ENCODE measurements at places on chromosomes 5 and 9.

DNA sequence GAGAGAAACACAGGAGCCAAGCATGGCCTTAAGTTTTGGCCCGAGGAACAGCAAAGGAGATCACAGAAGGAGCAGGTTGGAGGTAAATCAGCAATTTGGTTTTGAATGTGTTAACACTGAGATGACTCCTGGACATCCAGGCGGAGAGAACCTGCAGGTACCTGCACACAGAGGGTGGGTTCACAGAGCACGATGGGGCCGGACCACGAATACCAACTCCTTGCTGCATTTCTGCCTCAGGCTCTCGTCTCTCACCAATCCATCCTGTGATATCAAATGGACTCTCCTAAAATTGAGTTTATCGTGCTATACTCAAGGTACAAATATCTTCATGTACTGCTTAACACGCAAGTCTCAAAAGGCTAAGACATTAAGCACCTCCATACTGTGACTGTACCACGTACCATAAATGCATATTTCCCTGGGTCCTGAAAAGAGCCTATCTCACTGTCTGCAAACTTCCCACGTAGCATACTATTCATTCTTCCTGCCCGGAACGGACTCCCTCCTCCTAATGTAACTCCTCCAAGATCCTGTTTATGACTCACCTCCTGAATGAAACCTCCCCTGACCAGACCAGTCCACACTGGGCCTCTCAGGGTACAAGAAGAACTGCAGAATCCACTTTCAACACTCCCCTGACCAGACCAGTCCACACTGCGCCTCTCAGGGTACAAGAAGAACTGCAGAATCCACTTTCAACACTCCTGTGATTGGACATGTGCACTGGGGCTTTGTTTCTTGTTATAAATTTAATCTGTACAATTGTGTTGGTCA lies 380.8 kb upstream of the RFX3 start:
- H3K27ac ChIP-seq, result no peak overlapping the region
- DNase-seq, result no peak
- peaks cover 19% of the 10 kb centered on the region for H3K4me1 ChIP-seq
- no peaks in the 10 kb centered on the region for H3K27me3 ChIP-seq
- H3K36me3 ChIP-seq, result no peaks in the 10 kb centered on the region
- no peak overlapping the region for H3K4me3 ChIP-seq

DNA sequence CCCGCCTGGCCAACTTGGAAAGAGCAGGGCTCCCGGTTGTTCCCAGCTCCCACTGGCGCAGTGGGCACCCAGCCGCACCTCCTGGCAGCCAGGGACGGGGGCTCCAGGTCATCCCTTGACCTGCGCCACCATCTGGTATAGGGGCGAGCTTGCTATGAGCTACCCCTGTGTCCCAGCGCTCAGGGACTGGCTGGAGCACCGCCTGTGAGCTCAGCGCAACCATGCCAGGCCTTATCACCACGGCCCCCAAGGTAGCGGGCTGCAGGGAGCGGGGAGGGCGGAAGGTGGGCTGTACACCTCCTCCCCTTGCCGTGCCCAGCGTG lies 15.4 kb upstream of the RASA1 start:
- no peak overlapping the region for H3K27ac ChIP-seq
- H3K36me3 ChIP-seq, result no peaks in the 10 kb centered on the region
- no peaks in the 10 kb centered on the region for H3K4me1 ChIP-seq
- H3K27me3 ChIP-seq, result no peaks in the 10 kb centered on the region
- H3K4me3 ChIP-seq, result no peak overlapping the region

DNA sequence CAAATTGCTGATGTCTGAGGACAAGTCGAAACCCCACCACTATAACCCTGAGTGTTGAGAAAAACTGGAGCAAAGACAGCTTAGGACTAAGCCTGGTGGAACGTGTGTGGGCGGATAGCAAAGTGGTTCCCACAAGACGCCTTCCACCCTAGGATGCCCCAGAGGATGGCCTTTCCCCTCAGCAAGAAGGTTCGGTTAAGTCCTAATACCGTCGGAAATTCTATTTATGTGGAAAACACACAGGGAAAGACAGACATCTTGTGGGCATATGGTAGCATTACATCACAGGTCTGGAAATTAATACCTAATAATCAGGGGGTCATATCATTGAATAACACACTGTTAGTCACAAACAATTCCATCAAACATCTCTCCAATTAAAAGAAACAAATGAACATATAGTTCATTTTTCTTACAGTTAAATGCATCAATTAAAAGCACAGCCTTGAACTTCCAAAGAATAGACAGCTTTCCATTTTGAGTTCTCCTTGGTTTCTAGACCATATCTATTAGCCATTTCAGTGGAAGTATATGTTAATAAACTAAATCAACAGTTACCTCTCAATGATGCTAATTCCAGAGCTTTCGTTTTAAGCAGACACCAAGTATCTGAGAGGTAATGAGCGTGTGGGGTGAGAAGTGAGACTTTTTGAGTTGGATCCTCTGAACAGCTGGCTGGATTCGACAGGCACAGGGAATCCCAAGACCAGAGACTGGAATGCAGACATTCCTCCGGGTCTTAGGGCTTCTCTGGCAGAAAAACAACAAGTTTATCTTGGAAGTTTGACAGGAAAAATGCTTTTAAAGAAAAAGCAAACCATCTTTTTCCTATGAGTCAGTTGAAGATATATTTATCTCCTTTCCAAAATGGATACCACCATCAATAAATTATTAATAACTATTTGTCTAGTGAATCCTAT lies 2.9 kb upstream of the ICE1 start:
- peak overlapping the region; percentile 28 for H3K4me3 ChIP-seq
- H3K27ac ChIP-seq, result peak overlapping the region; percentile 82
- H3K36me3 ChIP-seq, result no peaks in the 10 kb centered on the region
- H3K27me3 ChIP-seq, result no peaks in the 10 kb centered on the region
- peaks cover 29% of the 10 kb centered on the region for H3K4me1 ChIP-seq

DNA sequence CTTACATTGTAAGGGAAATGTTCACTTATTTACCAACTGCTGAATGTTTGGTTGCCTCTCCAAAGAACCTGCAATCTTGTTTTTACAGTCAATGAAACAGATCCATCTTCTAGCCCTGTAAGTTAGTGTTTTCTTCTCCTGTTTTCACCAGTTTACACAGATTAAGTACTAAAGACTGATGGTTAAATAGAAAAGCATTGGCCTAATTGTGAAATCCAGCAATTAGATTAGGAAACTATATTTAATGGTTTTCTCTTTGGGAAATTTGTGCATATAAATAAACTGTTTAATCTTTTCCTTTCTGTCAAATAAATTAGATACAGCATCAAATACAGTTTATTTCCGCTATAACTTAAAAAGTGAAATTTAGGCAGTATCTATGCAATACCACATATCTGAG lies 247.9 kb upstream of the MEF2C start:
- DNase-seq, result no peak
- H3K4me1 ChIP-seq, result peaks cover 12% of the 10 kb centered on the region
- no peak overlapping the region for H3K27ac ChIP-seq
- no peaks in the 10 kb centered on the region for H3K27me3 ChIP-seq
- no peak overlapping the region for H3K4me3 ChIP-seq

DNA sequence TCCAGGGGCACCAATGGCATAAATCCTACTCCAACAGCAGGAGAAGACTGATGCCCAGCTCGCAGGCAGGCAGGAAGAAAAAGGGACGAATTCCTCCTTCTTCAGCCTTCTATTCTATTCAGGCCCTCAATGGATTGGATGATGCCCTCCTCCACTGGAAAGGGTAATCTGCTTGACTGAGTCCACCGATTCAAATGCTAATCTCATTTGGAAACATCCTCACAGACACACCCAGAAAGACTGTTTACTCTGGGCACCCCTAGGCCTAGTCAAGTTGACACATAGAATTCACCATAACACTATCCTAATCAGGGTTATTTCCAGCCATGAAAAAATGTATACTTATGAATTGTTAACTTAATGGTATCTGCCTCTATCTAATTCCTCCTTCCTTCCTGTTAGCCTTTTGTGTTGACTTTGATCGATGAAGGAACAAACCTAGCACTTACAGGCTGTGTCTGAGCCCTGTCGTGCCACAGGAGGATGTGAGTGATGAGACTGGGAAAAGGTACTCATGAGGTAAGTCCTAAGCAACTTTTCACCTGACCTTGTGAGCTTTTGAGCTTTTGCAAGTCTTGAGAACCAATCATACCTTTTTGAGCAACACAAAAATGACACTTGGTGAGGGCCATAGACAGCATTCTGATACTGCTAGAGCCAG lies 36.5 kb downstream of the FOXD1 start:
- H3K4me1 ChIP-seq, result peaks cover 3% of the 10 kb centered on the region
- H3K36me3 ChIP-seq, result no peaks in the 10 kb centered on the region
- H3K27me3 ChIP-seq, result peaks cover 57% of the 10 kb centered on the region
- no peak for DNase-seq
- no peak overlapping the region for H3K27ac ChIP-seq
- H3K4me3 ChIP-seq, result no peak overlapping the region

DNA sequence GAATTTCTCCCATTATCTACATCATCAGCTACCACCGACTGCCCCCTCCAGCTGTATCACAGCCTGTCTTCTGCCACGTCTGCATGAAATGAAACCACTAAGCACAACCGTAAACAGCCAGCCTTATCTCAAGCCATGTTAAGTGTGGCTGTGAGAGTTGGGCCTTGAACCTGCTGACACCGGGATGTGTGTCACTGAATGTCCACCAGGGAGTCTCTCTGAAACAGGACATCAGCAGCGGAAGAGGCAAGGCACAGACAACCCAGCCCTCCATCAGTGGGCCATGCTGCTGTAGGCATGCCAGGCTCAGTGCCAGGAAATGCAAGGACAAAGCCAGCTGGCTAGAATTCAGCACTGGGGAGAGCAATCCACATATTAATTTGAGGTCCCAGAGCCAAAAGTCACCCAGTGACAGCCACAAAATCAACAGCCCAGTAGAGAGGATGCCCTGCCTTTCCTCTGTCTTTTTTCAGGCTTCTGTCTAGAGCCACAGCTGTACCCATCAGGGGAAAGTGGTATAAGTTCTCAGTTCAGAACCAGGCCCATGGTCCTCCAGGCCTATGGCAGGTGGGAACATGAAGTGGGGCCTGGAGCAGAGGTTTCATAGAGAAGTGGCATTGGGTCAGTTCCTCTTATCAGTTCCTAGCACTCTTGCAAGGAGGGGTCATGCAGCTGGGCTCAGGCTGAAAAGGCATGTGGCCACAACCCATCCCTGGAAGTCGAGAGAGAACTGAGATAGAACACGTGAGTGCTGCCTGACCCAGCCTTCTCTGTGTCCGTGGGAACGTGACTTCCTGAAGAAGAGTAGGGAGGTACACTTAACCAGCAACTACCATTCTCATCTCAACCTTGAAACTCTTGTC lies 199.4 kb downstream of the ESM1 start:
- DNase-seq, result no peak
- H3K27ac ChIP-seq, result no peak overlapping the region
- no peaks in the 10 kb centered on the region for H3K27me3 ChIP-seq
- no peaks in the 10 kb centered on the region for H3K36me3 ChIP-seq
- H3K4me3 ChIP-seq, result no peak overlapping the region

- H3K4me3 ChIP-seq, result no peak overlapping the region
- DNase-seq, result no peak
- no peak overlapping the region for H3K27ac ChIP-seq
- no peaks in the 10 kb centered on the region for H3K27me3 ChIP-seq
- H3K36me3 ChIP-seq, result no peaks in the 10 kb centered on the region
Measured at GRCh38 chr9:108681851-108682590, 173.8 kb downstream of the ACTL7B start.

- DNase-seq, result no peak
- H3K27ac ChIP-seq, result no peak overlapping the region
- no peaks in the 10 kb centered on the region for H3K36me3 ChIP-seq
- H3K4me3 ChIP-seq, result no peak overlapping the region
- H3K27me3 ChIP-seq, result no peaks in the 10 kb centered on the region
Measured at GRCh38 chr9:27311184-27311583, 14.2 kb upstream of the EQTN start.

DNA sequence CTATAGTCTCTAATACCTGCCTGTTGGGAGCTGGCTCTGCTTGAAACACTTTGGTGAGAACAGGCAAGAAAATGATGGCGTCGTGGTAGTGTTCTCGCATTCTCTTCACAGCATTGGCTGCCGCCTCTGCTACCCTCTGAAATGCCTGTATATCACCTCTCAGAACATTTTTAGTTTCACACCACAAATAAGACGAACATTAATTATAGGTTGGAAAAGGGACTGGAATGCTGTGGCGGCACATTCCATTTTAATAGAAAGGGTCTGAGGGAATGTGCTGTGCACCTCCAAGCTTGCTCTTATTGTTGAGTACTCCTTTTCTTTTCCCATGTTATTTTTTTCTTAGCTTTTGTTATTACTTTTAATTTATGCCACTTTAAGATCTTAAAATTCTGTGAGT lies 134.6 kb upstream of the HMHB1 start:
- peak overlapping the region; percentile 24 for H3K27ac ChIP-seq
- no peak for DNase-seq
- H3K4me1 ChIP-seq, result peaks cover 39% of the 10 kb centered on the region
- no peak overlapping the region for H3K4me3 ChIP-seq

DNA sequence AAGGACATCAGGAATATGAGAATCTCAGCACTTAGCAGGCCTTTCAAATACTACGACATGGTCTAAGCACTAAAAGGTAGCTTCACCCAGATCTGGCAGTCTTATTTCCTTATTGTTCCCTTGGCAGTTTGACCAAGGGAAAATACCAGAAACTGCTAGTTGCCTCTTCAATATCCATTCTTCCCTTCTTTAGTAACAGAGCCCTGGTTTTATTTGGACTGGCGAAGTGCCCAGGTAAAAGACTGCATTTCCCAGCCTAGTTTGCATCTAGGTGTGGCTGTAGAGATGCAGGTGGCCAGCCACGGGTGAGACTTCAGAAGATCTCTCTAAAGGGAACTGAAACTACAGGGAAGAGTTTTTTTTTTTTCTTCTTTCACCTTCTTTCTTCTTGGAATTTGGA lies 21.6 kb downstream of the DMRT2 start:
- no peaks in the 10 kb centered on the region for H3K4me1 ChIP-seq
- no peaks in the 10 kb centered on the region for H3K36me3 ChIP-seq
- no peak overlapping the region for H3K27ac ChIP-seq
- H3K27me3 ChIP-seq, result peaks cover 21% of the 10 kb centered on the region

GRCh38 chr5:181160152-181160754 lies 12.9 kb downstream of the OR2V2 start:
- H3K27ac ChIP-seq, result peak overlapping the region; percentile 76
- H3K36me3 ChIP-seq, result no peaks in the 10 kb centered on the region
- peaks cover 9% of the 10 kb centered on the region for H3K4me1 ChIP-seq
- H3K4me3 ChIP-seq, result peak overlapping the region; percentile 52
- H3K27me3 ChIP-seq, result peaks cover 58% of the 10 kb centered on the region
- DNase-seq, result no peak

DNA sequence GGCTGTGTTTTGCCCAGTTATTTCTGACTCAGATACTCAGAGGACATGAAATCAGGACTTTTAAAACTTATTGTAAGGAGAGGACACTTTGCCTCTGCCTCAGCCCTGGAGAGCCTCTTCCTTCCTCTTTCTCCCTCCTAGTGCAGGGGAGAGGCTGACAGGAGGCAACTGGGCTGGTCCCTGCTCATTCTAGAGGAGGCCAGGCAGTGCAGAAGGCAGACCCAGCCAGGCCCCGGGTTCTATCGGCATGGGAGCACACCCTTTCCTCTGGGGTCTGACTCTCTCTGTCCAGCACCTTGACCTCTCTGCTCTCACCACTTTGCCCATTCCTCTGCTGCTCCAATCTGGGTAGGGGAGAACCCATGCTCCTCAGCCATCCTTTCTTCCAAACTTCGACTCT lies 16.0 kb upstream of the SMIM32 start:
- no peaks in the 10 kb centered on the region for H3K4me1 ChIP-seq
- DNase-seq, result no peak
- H3K27ac ChIP-seq, result no peak overlapping the region
- peaks cover 5% of the 10 kb centered on the region for H3K27me3 ChIP-seq
- H3K4me3 ChIP-seq, result no peak overlapping the region
- H3K36me3 ChIP-seq, result peaks cover 2% of the 10 kb centered on the region

- peaks cover 2% of the 10 kb centered on the region for H3K36me3 ChIP-seq
- H3K4me3 ChIP-seq, result no peak overlapping the region
- peaks cover 27% of the 10 kb centered on the region for H3K4me1 ChIP-seq
- no peak for DNase-seq
- no peak overlapping the region for H3K27ac ChIP-seq
- H3K27me3 ChIP-seq, result no peaks in the 10 kb centered on the region
Measured at GRCh38 chr5:68246802-68247201, 31.2 kb downstream of the PIK3R1 start.
